ENCODE measurements at places on chromosomes 3 and 15.
A peak's percentile ranks its signal among the peaks of the same experiment; 100 is the strongest.

- DNase-seq, result no peak
These were observed 33.1 kb downstream of the IL1RAP start for GRCh38 chr3:190546881-190547510.

GRCh38 chr3:99648101-99648500 lies 9.7 kb downstream of the COL8A1 start:
- no peak for DNase-seq

GRCh38 chr3:119778811-119779210 lies 3.1 kb upstream of the NR1I2 start:
- no peak for DNase-seq

GRCh38 chr3:125200731-125201139 lies 11.8 kb downstream of the SLC12A8 start:
- no peak for DNase-seq

DNA sequence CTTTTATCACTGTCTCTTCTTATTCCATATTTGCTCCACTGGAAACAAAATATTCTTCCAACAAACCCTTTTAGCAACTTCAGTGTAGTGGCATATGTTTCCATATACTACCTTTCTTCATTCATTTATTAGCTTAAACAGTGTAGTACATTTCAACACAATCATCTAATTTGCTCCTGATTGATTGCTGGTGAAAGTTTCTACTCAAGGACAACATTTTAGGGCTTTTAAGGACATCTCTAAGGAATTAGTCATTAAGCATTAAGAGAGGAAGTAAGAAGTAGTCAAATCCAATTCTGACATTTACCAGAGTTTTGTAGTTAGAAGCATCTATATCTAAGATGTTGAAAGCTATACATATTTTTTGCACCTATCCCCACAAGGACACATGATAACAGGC lies 55.8 kb downstream of the RSRC1 start:
- DNase-seq, result no peak

- no peak for DNase-seq
These were observed 12.1 kb upstream of the GATA2 start for GRCh38 chr3:128504963-128505730.

DNA sequence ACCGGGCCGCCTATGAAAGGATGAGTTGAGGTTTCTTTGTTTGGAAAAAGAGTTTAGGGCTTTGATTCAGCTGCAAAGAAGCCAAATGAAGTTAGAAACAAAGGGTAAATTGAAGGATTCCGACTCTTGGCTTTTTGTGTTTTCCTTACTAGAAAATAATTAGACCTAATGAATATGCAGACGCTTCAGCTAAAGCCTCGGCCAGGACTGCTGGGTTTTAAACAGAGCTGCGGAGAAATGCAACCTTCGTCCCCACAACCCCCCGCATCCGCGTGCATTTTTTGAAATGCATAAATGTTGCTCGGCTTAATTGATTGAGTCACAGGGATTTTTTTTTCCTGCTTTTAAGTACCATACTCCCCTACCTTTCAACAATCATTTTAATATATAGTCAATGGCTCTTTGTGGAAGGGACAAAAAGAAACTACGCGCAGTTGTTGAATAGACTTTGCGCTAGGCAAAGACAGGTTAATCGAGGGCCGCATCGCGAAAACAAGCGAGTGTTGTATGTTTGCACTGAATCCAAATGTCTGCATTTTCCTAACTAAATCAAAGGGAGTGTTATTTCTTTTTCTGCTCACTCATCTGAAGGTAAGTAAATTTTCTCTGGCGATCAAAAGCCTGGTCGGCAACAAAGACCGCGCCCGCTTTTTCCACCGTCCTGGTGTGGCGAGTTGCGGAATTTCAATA lies 1.3 kb upstream of the ZIC4 start:
- DNase-seq, result no peak

- DNase-seq, result no peak
These were observed 519 bp downstream of the ABHD6 start for GRCh38 chr3:58237941-58238681.

DNA sequence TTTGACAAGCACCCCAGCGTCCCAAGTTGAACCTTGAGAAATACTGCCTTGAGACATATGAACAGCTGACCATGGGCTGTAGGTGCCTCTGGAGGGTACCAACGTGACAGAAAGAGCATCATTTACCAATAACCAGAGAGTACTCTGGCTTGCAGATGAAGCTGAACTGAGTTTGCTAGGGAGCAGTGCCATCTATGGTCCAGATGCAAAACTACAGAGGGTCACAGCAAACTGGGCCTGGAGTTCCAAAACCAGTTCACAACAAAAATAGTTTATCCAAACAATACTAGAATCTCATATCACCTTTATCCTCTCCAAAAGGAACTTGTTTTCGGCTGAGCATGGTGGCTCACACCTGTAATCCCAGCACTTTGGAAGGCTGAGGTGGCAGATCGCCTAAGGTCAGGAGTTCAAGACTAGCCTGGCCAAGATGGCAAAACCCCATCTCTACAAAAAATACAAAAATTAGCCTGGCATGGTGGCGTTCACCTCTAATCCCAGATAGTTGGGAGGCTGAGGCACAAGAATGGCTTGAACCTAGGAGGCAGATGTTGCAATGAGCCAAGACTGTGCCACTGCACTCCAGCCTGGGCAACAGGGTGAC lies 69.3 kb downstream of the CHAC1 start:
- DNase-seq, result peak; percentile 51

GRCh38 chr3:75176937-75177336 lies 487.2 kb upstream of the FRG2C start:
- no peak for DNase-seq

GRCh38 chr3:22555753-22556435 lies 647.2 kb upstream of the UBE2E2 start:
- DNase-seq, result no peak

DNA sequence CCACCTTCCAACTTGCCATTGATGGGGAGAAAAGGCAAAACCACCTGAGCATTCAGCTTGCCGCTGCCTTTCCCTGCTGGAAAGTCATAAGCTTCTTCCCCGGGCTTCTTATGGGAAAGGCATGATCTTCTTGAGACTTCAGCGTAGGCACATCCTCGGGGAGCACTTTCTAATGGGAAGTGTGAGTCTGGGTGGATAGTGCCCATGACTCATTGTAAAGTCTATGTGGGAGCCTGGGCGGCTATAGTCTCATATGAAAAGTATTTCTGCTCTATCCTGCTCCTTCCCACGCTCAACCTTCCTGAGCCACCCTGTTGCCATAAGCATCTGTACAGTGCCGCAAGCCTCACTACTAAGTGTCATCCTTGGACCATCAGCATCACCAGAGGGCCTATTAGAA lies 309.9 kb upstream of the THBS1 start:
- DNase-seq, result no peak

GRCh38 chr3:178255315-178255714 lies 280.9 kb upstream of the KCNMB2 start:
- DNase-seq, result no peak

GRCh38 chr3:51798411-51798963 lies 19.4 kb upstream of the IQCF6 start:
- no peak for DNase-seq

DNA sequence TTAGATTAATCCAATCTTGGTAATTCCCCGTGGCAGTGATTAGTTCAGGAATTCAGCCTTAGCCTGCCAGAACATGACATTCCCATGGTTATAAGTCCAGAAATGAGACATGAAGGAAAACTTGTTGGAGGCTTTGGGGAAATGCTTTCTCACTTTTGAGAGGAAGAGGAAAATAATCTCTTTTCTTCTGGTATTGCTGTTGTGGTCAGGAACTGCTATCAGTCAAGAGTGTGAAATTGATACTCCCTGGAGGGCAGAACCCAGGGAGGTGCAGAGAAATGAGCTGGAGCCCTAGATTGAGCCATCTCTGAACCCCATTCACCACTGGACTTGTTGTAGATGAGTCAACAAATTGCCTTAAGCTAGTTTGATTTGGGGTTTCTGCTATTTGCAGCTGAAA lies 38.6 kb upstream of the APH1B start:
- no peak for DNase-seq

- no peak for DNase-seq
These were observed 200.7 kb downstream of the NAALADL2 start for GRCh38 chr3:175059788-175060187.

DNA sequence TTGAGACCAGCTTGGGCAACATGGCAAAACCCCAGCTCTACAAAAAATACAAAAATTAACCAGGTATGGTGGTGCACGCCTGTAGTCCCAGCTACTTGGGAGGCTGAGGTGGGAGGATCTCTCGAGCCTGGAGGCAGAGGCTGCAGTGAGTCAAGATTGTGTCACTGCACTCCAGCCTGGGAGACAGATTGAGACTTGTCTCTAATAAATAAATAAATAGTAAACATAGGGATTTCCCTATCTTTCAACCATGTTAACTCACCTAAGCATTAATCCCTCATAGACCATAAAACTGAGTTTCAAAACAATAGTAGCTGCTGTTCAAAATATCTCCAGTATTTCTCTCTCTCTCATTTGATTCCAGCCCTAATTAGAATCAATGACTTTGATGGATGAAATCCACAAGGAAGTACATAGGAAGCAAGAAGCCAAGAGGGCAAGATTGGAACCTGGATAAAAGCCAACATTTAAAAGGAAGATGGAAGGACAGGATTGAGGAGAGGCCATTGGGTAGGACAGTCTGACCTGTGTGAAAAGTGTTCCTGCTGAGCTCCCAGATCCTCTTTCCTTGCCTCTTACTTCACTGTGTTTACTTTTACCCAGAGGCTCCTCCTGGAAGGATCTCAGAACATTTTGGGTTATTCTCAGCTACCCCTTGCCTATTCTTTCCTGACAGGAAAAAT lies 12.4 kb upstream of the TTBK2 start:
- DNase-seq, result no peak

Measured in A549 (cell line).